ENCODE measurements at places on chromosomes 2 and 18.

GRCh38 chr2:43212931-43213330 lies 13.5 kb downstream of the ZFP36L2 start:
- peak; percentile 56 for DNase-seq

GRCh38 chr18:62744076-62744968 lies 29.0 kb downstream of the PHLPP1 start:
- no peak for DNase-seq

DNA sequence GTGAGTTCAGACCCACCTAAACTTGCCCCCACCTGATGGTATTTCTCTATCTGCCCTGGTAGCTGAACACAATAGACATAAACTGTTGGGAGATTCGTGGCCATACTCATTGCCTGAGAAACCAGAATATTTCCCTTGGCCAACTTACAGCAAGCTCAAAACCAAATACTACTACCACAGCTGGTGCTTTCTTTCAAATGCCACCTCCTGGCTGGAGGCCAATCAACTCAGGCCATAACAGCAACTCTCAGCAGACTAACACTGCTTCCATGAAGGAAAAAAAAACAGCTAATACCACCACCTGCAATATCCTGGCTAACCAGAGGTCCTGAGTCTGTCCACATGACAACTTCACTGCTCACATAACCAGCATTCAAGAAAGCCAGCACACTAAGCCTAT lies 373.1 kb downstream of the CMPK2 start:
- no peak for DNase-seq

GRCh38 chr2:7007846-7008741 lies 90.9 kb downstream of the RNF144A start:
- DNase-seq = no peak

DNA sequence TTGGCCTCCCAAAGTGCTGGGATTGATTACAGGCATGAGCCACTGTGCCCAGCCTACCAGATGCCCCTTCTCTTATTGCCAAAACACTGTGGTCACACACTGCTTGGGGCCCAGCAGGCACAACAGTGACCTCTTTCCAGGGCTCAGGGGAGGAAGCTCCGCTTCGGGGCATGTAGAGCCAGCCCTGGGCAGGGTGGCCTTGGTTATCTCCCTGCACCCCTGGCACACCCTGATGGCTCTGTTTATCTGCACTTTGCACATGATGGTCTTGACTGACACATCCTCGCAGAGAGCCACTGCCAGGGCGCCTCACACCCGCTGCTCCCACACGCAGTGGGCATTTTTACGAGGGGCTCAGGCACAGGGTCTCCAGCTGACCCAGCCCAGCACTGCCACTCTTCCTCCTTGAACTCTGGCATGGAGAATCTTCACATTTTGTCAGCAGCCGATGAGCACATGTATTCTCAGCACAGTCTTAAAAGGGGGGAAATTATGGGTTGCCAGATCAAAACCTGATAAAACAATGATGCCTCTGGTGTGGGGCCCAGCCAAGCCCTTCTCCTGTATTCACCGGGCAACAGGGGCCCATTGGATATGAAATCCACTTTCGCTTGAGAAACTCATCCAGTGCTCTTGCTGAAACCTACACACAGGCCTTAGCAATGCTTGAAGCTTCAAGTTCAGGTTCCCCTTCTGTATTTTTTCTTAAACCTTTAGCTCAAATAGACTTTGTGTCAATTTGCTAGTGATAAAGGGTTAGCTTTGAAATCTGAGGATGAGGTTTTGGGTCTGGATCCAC lies 5.9 kb downstream of the GYPC start:
- no peak for DNase-seq

- DNase-seq = no peak
Observed at GRCh38 chr2:42638080-42638784, 69.8 kb downstream of the MTA3 start.

DNA sequence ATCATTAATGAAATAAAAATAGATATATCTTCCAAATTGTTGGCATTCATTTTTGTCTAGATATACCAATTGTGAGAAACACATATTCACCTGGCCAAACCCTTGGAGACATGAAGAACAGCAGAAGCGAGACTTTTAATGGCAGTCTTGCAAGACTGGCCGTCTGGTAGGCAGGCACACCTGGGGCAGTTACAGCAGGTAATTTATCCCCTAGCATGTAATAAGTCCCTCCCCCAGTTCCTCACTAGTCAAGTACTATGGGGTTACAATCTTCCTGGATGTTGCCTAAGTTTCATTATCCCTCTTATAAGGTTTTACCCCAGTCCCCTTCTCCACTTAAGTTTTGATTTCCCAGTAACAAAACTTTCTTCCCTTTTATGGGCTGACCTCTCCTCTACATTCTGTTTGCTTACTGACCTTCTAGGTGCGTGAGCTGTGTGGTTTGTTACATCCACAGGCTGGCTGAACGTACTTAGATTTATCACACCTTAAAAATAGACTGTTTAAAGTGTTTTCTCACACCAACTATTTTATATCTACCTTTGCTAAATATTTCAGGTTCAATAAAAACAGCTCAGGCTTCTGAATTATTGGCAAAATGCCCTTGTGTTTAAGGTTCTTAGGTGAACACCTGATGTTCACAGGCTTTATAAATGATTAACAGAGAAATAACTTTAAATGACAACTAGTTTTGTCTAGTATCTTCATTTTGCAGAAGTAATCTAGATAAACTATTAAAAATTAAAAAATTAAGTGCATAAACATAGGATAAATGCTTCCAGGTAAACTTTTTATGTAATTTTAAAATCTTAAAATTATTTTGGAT lies 365.0 kb upstream of the TFPI start:
- no peak for DNase-seq

- no peak for DNase-seq
Observed at GRCh38 chr18:8020132-8020846, 453.2 kb downstream of the PTPRM start.

GRCh38 chr2:230178546-230179485 lies 41.0 kb downstream of the SP110 start:
- no peak for DNase-seq

DNA sequence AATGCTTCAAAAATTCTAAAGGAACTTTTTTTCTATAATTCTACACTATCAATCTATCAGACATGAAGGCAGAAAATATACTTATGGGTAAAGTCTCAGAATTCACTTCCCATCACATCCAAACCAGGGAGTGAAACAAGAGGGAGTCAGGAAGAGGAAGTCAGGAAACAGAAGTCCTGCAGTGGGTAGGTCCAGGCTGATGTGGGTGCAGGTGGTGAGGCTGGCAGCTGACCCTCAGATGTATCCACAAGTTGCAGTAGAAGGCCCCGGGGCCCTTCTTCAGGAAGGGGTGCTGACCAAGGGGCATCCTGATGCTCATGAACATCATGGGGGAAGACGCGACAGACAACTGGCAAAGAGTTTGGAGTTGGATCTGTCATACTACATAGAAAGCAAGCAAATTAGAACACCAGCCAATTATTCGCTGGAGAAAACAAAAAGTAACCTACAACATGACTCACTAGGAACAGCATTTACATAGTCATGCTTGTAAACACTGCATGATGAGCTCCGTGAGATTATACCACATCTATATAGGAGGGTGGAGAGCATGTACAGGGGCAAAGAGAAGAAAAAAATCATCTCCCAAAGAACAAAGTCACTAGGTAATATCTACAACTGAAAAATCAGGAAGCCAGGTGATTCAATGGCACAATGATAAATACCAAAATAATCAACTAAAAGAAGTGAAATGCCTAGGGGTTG lies 4.2 kb downstream of the UXS1 start:
- DNase-seq = no peak

- DNase-seq = peak; percentile 69
Observed at GRCh38 chr2:73823916-73824523, 4.7 kb upstream of the STAMBP start.

DNA sequence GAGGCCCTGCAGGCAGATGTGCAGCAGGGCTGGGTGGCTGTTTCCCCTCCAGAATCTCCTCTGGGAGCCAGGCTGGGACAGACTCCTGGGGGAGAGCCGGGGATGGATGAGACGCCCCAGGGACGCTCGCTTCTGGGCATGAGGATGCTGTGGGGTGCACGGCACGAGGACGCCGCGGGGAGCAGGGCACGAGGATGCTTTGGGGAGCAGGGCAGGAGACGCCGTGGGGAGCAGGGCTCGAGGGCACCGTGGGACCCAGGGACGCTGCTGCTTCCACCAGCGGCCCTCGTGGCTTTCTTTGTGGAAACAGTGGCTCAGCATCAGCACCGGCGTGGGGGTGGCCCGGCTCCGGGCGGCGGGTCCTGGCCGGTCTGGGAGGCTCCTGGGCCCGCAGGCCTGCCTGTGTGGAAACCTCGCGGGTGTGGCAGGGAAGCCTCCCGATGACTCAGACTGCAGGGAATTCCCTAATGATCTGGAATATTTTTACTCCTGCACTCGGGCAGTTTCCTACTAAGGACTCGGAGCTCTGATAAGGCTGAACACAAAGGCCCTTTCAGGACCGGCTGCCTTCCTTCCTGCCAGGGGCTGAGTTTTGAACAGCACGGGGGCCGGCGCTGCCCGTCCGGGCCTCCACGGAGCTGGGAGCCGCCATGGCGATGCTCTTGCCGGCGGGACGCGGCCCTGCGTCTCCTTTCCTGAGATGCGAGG lies 62.6 kb downstream of the NFATC1 start:
- DNase-seq = no peak

GRCh38 chr18:26440644-26441043 lies 107.7 kb downstream of the KCTD1 start:
- DNase-seq = no peak

- no peak for DNase-seq
Observed at GRCh38 chr18:48933578-48934414, 17.0 kb downstream of the SMAD7 start.

DNA sequence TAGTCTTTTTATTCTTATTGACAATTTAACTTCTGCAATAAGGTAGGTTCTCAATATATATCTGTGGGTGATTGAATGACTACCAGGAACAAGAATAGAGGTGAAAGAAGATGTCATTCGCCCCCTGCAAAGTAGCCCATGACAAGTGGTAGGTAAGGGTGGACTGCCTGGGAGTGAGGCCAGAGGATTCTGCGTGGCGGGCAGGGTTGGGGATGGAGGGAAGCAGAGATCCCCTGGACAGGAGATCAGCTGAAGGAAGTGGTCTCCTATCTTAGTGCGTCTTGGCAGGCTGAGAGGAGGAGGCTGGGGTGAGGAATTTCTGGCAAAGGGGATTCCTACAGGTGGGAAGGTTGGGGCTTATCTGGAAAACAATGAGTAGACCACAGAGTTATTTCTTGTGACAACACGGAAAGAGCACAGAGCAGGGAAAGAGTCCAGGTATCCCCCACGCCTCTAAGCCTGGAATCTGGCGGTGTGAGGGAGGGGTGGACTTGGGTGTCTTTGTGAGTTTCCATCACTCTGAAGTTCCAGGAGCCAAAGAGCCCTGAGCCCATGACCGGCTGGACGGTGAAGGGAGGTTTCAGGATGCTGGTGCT lies 21.5 kb upstream of the MYCN start:
- no peak for DNase-seq

DNA sequence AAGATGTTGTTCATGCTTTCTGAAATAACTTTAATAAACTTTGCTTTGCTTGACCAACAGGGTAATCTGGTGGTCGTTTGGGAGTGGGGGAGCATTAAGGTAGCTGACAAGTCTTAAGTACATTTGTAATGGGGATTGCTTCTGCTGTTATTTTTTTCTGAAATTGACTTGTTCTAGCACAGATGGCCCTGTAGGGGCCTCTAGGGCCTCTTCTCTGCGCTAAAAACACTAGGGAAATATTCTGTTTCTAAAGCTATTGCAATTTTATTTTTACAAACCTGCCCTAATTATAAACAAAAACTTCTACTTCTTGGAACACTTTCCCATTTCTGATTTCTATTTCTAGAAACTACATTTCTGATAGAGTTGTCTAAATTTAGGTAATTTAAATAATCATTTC lies 191.3 kb upstream of the KCNJ3 start:
- DNase-seq = no peak

DNA sequence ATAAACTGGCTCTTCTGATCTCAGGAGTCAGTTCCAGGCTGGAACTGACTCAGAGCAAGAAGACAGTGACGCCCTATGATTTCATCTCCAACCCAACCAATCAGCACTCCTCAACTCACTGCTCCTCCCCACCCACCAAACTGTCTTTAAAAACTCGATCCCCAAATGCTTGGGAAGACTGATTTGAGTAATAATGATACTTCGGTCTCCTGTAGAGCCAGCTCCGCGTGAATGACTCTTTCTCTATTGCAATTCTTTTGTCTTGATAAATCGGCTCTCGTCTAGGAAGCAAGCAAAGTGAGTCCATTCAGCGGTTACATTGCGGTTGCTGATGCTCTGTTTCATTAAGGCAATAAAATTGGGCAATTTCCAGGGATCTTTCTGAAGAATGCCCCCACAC lies 1025.3 kb upstream of the CNTNAP5 start:
- DNase-seq = no peak

GRCh38 chr2:102848366-102848839 lies 86.6 kb downstream of the TMEM182 start:
- peak; percentile 33 for DNase-seq

GRCh38 chr2:240731178-240731545 lies 39.5 kb downstream of the AQP12A start:
- no peak for DNase-seq

GRCh38 chr18:74288730-74289129 lies 3.0 kb downstream of the CYB5A start:
- DNase-seq = no peak

- DNase-seq = no peak
Observed at GRCh38 chr2:29130295-29130694, 15.1 kb downstream of the CLIP4 start.

DNA sequence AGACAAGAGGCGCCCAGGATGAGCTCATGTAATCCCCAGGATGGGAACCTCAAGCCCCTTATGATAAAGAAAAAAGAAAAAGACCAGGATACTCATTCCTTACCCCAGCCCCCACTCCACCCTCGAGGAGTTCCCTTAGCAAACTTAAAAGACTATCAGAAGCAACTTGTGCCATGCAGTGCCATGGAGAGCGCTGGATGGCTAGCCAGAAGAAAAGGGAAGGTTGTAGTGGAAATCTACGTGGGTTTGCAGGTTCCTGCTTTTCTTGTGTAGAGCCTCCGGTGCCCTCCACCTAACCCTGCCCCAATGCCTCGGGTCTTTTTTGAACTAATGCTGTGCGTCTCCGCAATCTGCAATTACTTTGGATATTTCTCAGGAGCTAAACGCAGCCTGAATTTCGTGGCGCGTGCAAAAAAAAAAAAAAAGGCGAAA lies 16.2 kb upstream of the BCL11A start:
- no peak for DNase-seq

- no peak for DNase-seq
Observed at GRCh38 chr2:191615596-191615995, 62.3 kb upstream of the NABP1 start.

- DNase-seq = no peak
Observed at GRCh38 chr18:13500227-13500865, 226.0 kb downstream of the FAM210A start.

GRCh38 chr2:173118395-173118794 lies 42.7 kb downstream of the MAP3K20 start:
- no peak for DNase-seq

- DNase-seq = no peak
Observed at GRCh38 chr2:119803101-119803500, 43.4 kb downstream of the PTPN4 start.

- DNase-seq = no peak
Observed at GRCh38 chr2:145600811-145601210, 1080.9 kb upstream of the ZEB2 start.

GRCh38 chr18:23071285-23071684 lies 64.0 kb upstream of the CABLES1 start:
- peak; percentile 85 for DNase-seq
